AG08395 (cell line): ENCODE measurements at places on chromosomes 7 and 10.

GRCh38 chr10:128875956-128876736, 590.9 kb upstream of the MGMT start:
- peak; percentile 87 for DNase-seq

DNA sequence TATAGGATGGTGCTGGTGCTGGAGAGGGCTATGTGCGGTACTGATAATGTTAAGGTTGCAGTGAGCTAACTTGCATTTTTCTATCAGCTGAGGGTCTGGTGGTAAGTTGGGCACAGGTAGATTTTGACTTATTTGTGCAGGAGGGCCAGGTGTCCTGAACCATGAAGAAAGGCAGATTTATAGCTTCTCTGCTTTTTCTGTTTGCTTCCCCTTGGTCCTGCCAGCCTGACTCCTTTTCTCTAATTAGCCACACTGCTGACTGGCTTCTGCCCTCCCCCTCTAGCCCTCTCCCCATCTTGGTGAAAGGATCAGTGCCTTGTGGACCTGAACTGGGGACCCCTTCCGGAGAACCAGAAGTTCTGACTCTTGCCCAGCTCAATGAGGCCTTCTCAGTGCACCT, 40.8 kb upstream of the STEAP4 start:
- DNase-seq = no peak

DNA sequence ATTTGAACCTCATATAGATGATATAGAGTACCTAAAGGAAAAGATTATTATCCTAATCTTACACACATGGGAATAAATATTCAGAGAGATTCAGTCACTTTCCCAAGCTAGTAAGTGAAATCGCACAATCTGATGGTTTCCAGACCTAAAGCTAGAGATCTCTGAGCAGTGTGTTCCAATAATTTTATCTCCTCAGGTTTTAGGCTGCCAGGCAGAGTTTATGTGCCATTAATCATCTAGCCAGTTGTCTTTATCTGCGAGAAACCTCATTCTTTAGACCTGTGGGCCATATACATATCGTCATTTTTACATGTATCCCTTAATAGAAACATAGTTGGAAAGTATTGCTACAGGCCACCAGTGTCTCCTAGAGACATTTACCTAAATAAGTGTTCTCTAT, 647.2 kb upstream of the STEAP1 start:
- no peak for DNase-seq

DNA sequence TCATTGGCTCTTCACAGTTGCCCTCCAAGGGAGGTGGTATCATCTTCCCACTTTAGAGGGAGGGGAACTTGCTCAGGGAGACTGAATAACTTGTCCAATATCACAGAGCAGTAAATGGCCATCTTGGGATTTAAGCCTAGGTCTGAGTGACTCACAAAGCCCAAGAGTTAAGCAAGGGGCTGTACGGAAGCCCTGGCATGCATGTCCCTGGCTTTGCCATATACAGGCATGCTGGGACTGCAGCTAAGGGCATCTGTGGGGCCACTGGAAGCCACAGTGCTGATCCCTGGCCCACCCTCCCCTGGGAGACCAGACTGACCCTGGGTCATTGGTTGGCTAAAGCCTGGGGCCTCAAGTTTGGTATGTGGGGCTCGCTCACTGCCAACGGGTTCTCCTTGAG, 3.1 kb downstream of the VSIR start:
- DNase-seq = no peak

- no peak for DNase-seq
These were observed 34.2 kb downstream of the TYW1B start for GRCh38 chr7:72793791-72794190.

GRCh38 chr7:105759670-105760550, 116.5 kb downstream of the ATXN7L1 start:
- DNase-seq = peak; percentile 59
